ENCODE measurements at places on chromosomes 4 and X. TPM values are rescaled to one million over a fixed set of nuclear protein-coding genes. Genes with fewer than 3 reads are reported as not detected.

DNA sequence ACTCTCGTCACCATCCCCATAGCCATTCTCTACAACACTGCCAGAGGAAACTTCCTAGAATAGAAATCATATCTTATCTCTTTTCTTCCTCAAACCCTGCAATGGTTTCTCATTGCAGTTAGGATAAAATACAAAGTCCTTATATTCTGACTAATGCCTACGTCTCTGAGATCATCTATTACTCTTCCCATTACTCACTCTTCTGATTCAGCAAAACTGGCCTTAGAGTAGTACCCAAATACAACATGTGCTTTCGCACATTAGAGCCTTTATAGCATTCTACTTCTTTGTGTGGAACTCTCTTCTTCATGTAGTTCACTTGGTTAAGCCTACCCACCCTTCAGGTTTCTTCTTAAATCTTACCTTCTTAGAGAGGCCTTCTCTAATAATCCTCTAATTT is 28.0 kb downstream of the LHFPL1 start:
- no peak for ATAC-seq

- no peak for ATAC-seq
Measured at GRCh38 chrX:55640854-55641253, 17.7 kb downstream of the FOXR2 start.

- ATAC-seq, result no peak
Measured at GRCh38 chrX:9495496-9495895, 30.6 kb downstream of the TBL1X start.

IL2 gene
- not detected for total RNA-seq

Measured in gastroesophageal sphincter (tissue), 4 donors.